ENCODE measurements at places on chromosomes 11 and 22.
A peak's percentile ranks its signal among the peaks of the same experiment; 100 is the strongest.

GRCh38 chr11:45361551-45361950, 75.4 kb upstream of the SYT13 start:
- no peak for DNase-seq

DNA sequence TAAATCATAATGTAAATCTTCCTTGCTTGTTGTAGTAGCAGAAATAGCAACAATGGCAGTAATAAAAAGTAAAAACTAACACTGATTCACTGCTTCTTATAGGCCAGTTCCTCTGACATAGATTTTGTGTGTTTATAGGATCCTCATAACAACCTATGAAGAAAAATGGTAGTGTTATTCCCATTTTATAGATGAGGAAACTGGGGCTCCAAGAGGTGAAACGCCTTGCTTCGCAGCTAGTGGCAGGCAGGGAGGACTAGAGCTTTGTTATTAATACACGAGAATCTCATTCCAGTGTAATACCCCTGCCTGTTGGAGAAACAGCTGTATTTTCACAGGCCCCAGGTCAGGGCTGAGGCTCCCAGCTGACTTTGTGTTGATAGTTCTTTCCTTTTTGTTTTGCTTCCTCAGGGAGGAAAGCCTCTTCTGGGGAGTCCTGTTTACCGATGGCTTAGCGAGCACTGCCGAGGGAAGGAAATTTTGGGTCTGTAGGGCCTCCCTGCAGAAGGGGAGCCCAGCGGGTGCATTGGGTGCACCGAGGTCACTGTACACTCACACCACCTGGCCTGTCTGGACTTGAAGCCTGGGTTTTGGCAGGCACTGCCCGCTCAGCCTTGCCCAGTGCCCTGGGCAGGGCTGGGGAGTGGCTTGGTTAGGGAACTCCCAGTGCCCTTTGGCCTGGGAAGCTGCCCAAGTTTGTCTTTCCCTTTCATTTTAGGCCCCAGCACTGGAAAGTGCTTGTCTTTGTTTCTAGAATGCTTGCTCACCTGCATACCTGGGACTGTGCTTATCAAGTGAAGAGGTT, 13.5 kb downstream of the KIAA1671 start:
- no peak for DNase-seq

- DNase-seq: no peak
Observed at GRCh38 chr11:129530154-129530895, 154.7 kb downstream of the BARX2 start.

DNA sequence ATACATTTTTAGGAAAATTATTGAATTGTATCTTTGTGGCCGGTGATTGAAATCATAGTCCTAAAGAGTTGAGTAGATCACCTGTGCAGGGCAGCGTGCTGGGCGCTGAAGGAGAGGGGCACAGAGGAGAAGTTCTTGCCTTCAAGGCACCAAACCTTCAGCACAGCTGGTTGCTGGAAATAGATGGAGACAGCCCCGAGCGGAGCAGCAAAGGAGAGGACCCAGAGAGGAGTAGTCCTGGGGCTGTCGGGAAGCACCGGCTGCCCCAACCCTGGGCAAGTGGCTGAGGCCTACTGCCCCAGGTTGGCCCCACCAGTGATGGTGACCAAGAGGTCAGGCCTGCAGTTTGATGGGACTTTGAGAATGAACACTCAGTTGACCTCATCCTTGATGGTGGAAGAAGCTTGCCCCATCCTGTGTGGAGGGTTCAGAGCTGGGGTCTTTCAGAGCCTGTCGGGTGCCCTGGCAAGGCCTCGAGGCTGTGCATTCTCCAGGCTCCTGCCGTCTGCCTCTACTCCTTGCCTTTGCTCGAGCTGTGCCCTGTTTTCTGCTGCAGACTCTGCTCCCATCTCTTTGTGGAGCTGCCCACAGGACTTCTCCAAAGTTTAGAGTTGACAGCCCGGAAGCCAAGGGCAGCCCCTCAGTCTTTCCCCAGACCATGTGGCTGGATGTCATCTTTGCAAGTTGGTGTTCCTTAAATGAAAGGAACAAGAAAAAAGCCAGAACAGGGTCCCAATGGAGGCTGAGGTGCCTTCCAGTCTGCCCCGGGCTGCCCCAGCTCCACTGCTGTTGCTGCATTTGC, 285.1 kb downstream of the TBC1D22A start:
- DNase-seq: no peak

- peak; percentile 62 for DNase-seq
Observed at GRCh38 chr11:68002938-68003845, 705 bp downstream of the UNC93B1 start.

DNA sequence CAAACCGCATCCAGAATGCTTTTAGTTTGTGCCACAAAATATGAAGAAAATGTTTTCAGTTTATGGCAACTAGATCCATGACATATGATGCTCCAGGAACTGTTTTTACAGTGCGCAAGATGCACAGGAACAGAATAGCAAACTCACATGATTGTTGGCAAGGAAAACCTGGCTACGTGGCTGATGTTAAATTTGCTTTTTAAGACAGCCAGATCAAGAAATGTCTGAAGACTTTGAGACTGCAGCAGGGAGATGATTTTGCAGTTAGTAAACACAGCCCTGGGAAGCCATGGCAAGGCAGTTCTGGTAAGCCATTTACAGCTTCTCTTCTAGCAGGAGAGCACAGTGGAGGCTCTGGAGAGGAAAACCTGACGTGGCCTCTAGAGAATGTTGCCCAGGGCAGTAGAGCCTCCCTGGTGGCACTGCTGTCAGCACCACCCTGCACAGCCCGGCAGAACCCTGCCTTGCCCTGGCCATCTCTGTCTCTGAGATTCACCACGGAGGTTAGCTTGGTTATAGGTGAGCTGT, 69.8 kb upstream of the TNRC6B start:
- peak; percentile 8 for DNase-seq

DNA sequence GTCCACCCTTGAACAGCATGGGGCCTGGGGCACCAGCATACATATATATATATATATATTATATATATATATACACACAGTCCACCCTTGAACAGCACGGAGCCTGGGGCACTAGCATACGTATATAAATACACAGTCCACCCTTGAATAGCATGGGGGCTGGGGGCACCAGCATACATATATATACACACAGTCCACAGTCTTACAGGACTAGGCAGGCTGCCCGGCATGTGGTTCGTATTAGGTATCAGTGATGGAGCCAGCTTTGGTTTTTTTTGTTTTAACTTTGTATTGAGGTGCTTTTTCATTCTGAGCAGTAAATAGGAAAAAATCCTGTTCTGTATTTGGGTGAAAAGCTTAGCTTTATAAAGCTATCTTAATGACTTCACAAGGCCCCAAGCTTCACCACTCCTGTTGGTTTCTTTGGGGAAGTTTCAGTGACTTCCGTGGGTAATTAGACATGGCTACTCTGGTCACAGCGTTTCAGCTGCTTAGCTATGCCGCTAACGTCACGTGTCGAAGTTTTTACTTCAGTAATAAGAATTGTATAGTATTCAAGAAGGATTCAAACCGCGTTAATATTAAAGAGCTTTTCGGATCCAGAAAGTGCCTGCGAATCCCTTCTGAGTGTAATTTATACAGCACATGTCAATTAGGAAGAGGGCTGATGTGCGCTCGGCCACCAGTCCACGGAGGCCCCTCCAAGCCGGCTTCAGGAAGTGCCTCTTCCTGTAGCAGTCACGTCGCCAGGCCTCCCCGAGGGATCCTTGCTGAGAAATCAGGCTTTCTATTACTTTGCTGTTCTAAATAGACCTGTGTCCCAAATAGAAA, 179.7 kb downstream of the TBC1D22A start:
- DNase-seq: no peak

DNA sequence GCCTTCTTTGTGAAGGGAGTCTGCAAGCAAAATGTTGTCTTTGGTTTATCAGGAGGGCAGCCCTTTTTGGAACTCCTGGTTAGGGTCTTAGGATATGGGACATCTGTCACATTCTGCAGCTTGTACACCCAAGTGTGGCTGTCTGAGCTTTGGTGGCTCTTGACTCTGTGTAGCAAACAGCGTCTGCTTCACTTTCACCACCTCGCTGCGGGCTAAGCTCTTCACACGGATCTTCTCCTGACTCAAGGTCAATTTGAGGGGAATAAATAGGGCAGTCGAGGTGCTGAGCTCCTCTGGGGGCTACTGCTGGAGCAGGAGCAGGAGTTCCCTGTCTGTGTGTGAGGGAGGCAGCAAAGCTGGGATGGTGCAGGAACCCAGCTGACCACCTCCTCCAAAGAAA, 10.6 kb downstream of the MICAL2 start:
- DNase-seq: no peak

GRCh38 chr11:118311518-118311917, 7.0 kb downstream of the CD3E start:
- no peak for DNase-seq
